ENCODE measurements at places on chromosomes 13 and 19.

DNA sequence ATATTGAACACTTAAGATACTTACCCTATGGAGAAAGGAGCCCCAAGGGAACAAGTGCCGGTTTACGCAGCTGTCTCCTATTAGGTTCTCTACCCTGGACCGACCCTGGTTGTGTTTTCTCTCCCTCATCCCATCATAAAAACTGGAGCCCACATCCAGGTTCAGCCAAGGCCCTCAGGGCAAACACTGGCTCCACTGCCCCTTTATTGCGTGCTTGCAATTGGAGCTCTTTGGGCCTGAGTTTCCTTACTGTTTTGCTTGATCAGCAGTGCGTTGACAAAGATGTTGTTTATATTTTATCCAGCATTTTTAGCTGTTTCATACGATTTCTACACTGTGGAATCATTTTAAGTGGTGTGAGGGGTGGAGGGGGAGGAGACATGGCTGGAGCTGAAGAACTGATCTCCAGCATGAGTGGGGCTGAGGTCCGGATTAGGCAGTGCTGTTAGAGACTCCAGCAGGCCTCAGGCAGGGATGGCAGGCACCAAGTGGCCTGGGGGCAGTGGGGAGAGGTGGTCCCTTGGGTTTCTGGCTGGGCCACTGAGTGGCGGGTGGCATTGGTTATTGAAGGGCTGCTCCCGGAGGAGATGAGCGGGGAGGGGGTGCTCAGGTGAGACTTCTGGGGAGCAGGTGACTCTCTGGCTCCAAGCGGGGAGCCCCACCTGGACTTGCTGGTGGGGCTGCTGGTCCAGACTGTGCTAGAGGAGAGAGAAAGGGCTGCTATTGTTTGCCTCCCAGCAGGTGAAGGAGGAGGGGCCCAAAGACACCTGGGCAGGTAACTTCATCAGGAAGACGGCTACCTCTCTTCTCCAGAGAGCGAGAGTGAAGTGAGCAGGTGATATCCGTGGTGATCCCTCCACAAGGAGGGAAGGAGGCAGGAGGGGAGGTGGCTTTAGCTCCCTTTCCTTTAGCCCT lies 62.4 kb upstream of the RNF113B start:
- DNase-seq: no peak

GRCh38 chr19:58558623-58559274 lies 338 bp upstream of the UBE2M start:
- no peak for DNase-seq

DNA sequence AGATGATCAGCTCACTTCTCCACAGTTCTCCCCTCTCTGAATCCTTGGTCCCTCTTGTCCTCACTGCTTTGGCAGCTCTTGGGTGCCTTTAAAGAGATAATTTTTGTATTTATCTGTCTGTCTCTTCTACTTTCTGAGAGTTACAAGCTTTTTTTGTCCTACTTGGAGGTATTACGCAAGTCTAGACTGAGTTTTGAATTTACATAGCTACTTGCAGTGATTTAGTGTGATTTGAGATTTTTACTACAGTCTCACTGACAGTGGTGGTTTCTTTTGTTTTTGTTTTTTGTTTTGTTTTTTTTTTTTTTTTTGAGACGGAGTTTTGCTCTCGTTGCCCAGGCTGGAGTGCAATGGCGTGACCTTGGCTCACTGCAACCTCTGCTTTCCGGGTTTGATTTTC lies 22.1 kb downstream of the URI1 start:
- no peak for DNase-seq

DNA sequence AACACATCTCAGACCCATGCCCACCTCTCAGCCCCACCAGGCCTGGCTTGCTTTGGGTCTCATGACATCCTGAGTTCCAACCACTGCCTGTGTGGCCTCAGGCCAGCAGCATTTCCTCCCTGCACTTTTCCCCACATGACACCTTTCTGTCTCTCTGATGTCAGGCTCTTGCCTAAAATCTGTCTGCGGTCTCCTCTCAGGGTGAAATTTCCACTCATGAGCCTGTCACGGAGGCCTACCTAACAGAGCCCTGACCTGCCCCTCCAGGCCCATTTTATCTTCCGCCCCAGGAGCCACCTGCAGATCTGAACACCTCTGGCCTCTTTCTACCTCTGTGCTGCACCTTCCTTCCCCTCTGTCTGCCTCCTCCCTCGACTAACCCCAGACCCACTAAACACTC lies 93.5 kb downstream of the ZDHHC20 start:
- no peak for DNase-seq

- no peak for DNase-seq
Measured at GRCh38 chr19:39831679-39832078, 2.3 kb downstream of the DYRK1B start.

GRCh38 chr13:112732679-112733078 lies 42.8 kb downstream of the ATP11A start:
- DNase-seq: no peak

- DNase-seq: no peak
Measured at GRCh38 chr13:24866488-24866887, 102.5 kb downstream of the RNF17 start.

GRCh38 chr19:6414793-6415590 lies 9.6 kb downstream of the KHSRP start:
- no peak for DNase-seq

DNA sequence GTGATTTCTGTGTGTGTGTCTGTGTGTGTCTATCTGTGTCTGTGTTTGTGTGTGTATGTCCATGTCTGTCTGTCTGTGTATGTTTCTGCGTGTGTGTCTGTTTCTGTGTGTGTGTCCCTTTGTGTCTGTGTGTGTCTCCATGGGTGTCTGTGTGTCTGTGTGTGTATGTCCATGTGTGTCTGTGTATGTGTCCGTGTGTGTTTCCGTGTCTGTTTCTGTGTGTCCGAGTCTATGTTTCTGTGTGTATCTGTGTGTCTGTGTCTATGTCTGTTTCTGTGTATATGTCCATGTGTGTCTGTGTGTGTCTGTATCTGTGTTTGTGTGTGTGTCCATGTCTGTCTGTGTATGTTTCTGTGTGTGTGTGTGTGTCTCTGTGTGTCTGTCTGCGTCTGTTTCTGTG lies 276.3 kb upstream of the SOX1 start:
- DNase-seq: no peak

GRCh38 chr19:33208904-33209849 lies 15.0 kb downstream of the LRP3 start:
- DNase-seq: no peak

- DNase-seq: no peak
Measured at GRCh38 chr13:73307481-73307880, 248.7 kb downstream of the KLF5 start.

GRCh38 chr19:632579-633067 lies 714 bp downstream of the POLRMT start:
- DNase-seq: no peak

GRCh38 chr13:26719356-26719945 lies 41.1 kb downstream of the GPR12 start:
- DNase-seq: no peak

DNA sequence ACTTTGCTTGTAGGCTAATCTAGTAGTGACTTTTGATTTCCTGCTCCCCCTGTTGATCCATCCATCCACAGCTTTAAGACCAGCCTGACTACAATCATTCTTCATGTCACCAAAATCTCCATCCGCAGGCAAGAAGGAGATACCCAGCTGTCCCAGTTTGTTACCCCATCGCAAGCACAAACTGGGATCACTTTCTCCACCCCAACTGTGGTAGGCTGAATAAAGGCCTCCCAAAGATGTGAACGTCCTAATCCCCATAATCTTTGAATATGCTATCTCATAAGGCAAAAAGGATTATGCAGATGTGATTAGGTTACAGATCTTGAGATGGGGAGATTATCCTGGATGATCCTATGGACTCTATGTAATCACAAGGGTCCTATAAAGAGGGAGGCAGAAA lies 202.0 kb downstream of the ENOX1 start:
- no peak for DNase-seq

DNA sequence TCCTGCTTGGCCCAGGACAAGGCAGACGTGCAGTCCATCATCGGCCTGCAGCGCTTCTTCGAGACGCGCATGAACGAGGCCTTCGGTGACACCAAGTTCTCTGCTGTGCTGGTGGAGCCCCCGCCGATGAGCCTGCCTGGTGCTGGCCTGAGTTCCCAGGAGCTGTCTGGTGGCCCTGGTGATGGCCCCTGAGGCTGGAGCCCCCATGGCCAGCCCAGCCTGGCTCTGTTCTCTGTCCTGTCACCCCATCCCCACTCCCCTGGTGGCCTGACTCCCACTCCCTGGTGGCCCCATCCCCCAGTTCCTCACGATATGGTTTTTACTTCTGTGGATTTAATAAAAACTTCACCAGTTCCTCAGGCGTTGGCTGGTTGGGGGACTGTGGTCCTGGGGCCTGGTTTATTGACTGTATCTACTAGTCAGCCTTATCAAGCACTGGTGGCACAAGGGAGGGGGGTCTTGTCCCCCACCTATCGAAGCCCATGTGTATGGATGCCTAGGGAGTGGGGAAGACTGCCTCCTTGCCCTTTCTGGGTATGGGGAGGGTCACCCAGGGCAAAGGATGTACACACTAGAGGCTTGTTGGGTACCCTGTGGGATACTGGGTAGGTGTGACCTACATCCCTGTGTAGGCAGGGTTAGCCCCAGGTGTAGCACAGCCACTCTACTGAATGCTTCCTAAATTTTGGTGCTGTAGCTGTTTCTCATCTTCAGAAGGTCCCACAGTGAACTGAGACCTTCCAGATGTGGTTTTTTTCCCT lies 4.4 kb downstream of the CHMP2A start:
- DNase-seq: no peak

GRCh38 chr19:51034704-51035103 lies at the start of gene KLK12:
KLK12 (minus strand) TSS chr19:51035002; CDS start chr19:51034621, 381 bp downstream.
- DNase-seq: no peak

- no peak for DNase-seq
Measured at GRCh38 chr13:109720758-109721184, 65.6 kb downstream of the IRS2 start.

DNA sequence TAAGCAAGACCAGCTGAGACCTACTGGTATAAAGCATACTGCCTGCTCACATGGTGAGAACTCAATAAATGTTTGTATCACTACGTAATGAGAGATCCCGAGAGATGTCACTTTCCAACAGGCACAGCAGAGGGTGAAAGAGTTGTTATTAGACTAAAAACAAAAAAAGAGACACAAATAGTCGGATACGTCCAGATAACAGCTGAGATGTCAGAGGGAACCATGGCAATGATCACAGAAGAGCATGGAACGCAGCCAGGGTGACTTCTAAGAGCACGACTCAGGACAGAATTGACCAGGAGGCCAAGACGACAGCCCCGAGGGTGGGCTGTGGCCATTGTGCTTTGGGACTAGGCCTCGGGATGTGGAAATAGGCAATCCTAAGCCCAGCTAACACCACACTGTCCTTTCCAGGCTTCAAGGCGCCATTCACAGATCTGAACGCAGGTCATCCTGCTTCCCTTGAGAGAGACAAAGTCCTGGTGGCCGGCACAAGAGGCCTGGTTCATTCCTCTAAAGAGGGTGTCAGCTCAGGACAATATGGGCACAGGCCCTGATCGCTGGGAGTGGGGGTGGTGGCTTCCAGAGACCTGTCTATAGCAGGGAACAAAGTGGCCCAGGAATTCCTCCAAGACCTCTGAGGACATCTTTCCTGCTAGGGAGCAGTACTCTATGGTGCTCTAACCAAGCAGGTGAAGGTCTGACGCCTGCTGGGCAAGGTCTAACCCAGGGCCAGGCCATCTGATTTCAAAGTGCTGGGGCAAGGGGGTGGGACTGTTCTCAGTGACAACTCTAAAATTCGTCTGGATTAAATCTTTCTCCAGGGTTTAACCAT lies 3.2 kb downstream of the SH3GL1 start:
- DNase-seq: no peak

DNA sequence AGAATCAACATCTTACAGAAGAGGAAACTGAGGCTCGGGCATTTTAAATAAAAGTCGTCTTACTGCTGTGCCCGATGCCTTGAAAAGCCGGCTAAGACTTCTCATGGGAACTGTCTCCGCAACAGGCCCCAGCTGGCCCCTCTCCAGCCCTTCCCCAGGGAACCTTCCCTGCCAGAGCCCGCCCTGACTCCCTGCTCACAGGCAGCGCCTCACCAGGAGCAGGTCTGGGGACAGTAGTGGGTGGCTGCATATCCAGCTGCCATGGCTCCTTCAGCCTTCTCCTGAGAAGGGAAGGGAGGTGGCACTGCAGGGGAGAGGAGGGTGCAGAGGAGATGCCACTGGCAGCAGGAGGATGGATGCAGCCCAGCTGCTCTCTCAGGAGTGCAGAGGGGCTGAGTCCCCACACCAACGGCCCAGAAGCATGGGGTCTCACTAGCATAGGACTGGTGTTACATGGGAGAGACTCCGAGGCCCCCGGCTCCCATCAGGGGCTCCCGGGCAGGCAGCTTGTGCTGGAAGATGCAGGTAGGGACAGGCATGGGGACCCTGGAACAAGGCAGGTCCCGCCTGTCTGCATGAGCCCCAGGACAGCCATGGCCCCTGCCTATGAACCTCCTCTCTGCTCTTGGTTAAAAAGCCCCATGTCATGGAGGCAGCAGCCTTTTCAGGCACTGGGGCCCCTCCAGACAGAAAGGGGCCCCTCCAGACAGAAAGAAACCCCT lies 216.4 kb upstream of the SGCG start:
- DNase-seq: no peak

DNA sequence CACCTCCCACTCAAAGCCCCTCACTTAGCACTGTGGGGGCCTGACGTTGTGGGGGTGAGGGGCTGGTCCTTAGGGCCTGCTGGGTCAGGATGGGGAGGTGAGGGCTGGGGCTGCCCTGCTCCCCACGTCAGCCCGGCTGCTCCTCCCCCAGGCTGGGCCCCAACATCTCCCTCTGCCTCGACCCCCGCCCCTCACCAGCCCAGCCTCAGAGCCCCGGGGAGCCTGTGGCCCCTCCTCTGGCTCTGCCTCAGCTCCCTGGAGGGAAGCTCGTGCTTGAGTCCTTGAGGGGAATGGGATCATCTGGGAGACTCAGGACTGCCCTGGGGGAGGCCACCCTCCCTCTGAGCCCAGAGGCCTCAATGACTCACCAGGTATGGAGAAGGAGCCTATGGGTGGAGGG lies 6.8 kb downstream of the LILRA4 start:
- no peak for DNase-seq

DNA sequence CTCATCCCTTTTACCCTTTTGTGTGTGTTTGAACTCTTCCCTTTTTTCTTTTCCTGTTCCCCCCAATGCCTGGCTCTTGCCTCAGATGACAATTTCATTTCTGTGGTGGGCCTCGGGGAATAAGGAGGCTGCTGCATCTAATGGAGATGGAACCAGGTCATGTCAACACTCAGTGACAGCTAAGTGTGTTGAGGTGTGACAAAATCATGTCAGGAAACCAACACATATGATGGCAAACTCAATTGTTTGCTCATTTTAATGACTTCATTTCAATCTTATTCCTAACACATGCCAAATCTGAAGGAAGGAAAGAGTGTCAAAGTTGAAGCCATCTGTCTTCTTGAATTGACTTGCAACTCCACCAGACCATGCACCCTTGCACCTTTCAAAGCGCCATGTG lies 36.7 kb downstream of the TNFSF11 start:
- DNase-seq: no peak
